ENCODE measurements at places on chromosomes 5 and 9.

DNA sequence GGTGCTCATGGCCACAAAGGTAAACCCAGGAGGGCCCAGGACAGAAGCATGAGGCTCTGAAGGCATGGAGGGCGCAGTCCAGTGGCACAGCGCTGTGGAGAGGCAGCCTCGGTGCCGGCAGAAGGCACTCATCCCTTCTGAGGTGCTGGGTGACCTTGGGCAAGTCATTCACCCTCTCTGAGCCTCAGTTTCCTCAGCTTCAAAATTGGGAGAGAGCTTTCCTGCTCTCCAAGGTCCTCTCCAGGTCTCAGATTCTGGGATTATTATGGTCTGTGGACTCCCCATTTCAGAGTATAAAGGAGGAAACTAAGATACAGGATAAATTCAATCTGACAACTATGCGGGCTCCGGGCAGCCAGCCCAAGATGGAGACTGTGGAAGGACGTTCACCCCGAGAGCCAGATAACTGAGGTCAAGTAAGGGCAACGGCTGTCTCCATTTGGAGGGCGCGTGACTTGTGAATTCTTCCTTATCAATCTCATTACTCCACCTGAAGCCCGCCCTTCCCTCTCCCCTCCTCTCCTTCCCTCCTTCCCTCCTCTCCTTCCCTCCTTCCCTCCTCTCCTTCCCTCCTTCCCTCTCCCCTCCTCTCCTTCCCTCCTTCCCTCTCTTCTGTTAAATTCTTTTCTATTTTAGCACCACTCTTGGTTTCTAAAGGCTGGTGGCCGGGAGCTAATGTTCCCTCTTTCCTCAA, 58.1 kb downstream of the LRSAM1 start:
- DNase-seq, result peak; percentile 64

DNA sequence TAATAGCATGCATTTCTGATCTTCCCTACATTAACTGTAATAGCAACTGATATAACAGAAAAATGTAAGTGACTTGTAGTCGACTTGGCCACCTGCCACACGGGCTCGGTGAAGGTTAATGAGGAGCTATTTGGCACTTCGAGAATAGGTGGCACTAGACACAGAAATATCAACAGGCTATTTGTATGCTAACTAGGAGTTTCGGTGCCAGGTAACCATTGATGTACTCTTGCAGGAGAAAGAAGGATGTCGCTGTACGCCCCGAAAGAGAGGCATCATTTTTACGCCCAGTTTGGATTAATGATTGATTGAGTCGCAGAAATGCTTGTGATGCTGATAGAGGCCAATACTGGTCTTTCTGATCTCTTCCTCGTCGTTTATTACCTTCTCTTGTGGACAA, 516 bp upstream of the DMRT2 start:
- DNase-seq, result no peak

DNA sequence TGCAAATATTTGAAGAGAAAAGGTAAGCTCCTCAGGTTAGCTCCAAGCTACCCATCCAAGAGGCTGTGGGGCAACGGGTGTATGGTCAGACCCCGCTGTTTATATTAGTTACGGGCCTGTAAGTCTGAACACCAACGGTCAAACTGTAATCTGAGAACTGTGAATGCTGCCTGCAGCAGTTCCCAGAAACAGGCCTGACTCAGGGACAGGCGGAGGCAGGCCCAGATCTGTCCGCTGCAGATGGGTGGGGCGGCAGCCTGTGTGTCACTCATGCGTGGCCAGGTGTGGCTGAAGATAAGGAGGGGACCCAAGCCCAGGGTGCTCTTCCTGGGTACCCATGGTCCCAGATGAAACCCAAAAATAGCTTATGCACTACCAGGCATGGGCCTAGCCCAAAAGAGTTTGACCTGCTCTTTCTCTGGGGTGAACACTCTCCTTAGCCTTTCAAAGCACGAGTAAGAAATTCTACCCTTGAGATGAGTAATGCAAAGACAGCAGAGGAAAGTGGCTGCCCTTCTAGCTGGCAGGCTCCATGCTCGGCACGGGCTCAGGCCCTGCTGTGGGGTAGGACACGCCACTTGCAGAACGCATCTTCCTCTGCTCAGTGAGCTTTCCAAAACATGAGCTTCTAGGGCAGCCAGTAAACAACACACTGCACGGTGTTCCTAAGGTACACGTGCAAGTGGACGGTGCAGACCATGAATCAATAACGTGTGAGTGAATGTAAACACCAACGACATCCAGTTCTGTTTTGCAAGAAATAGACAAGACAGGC, 9.1 kb downstream of the UBAC1 start:
- DNase-seq, result no peak

DNA sequence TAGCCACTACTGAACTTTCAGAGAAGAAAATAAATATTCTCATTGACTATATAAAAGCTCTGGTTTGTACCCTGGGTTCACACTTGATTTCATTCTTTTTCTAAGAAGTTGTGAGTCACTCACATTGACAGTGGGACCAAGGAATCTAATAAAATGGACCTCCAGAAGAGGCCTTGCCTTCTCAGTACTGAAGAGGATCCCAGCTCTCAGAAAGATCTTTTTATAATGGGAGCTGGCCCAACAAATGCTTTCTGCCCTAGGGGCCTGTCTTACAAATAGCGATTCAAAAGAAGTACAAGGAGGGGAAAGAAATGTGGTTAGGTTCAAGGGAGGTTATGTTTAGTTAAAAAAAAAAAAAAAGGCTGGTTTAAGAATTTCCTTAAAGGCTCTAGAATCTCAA, 237.9 kb downstream of the ISL1 start:
- no peak for DNase-seq

GRCh38 chr5:111635151-111635902, 121.7 kb downstream of the NREP start:
- no peak for DNase-seq

DNA sequence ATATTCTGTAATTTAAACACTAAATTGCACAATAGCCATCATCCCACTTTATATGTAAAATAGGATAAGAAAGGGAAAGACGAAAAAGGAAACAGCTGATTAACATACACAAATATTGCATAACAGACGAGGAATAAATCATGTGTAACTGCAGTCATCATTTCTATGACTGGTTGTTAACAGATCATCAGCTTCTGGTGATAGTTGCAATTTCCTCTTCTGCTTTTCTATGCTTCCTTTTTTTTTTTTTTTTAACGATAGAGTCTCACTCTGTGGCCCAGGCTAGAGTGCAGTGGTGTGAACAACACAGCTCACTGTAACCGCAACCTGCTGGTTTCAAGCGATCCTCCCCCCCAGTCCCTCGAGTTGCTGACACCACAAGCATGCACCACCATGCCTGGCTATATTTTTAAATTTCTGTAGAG, 22.5 kb upstream of the JAKMIP2 start:
- DNase-seq, result no peak

DNA sequence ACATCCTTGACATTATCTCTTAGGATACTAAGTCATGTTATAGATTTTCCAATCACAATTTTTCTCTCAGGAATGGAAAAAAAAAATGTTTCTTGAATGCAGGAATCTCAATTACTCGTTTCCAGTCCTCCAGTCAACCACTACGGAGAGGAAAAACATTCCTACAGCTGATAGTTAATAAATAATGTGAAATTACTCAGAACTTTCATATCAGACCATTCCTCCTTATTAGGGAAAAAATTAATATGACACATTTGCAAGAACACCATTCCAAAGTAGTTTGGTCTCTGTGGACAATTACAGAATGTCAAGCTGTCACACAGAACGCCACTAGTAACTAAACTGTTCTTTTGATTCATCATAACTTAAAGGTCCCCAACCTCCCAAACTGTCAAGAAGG, 31.5 kb downstream of the MED27 start:
- DNase-seq, result no peak

- no peak for DNase-seq
Observed at GRCh38 chr5:37184748-37185364, 64.3 kb downstream of the CPLANE1 start.

DNA sequence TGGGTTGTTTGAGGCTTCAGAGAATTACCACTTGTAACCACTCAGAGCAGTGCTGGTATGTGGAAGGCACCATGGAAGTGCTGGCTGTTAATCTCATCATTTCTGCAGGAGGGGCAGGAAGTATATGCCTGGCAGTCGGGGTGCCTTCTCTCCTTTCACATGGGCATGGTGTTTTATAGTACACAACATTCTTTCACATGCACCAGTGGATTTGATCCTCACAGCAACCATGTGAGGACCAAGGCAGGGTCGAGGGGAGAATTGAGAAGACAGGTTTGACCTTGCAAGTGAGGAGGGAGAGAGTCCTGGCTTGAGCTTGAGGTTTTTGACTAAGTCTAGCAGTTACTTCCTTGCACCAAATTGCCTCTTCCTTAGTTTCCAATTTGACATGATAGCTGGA, 38.0 kb upstream of the TRPC7 start:
- DNase-seq, result no peak

DNA sequence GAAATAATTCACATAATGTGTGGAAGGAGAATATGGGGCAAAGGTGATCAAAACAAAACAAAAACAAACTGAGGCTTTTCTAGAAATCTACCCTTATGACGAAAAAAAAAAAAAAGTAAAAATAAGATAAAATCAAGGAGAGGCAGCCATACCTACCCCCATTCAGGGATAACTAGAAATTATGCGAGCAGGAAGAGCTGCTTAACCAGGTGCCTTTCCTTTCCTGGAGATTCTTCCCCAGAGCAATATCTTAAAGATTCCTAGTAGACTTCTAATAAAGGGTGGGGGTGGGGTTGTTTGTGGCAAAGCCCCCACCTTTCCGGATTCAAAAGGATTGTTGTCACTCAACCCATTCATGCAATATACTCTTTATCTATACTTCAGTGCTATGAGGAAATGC, 112.0 kb upstream of the IFNK start:
- DNase-seq, result no peak

DNA sequence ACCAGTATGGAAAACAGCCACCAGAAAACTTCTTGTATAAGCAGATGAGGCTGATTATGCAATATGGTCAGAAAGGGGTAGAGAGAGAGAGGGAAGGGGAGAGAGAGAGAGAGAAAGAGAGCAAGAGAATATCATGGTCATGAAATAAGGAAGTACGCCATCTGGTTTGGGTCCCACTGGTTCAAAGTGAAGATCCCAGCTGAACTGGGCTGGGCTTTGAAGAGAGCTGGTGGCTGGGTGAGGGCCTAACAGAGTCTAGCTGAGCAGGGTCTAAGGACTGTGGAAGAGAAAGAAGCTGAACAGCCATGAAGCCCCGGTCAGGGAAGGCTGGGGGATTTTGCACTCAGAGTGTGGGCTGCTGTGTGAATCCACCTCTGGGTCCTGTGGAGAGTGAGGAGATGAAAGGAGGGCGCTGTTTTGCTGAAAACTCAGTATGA, 14.6 kb downstream of the TRIM14 start:
- no peak for DNase-seq

DNA sequence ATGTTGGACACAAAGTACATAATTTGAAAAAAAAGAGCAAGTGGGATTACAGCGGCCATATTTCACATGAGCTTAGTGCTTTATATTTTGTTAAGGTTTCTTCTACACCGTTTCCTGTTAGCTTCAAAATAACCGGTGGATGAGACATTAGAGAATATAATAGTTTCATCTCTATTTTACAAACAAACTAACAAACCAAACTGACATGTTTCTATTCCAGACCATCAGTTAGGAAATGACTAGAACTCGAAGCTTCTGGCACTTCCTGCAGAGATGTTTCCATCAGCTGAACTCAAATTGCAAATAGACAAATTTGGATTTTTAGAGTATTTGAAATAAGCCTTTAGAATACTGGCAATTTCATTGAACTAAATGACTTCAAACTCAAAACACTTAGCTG, 86.5 kb downstream of the MTRR start:
- no peak for DNase-seq

GRCh38 chr5:1315018-1315708, 20.3 kb upstream of the TERT start:
- DNase-seq, result peak; percentile 11

- no peak for DNase-seq
Observed at GRCh38 chr9:130862747-130863146, 27.7 kb downstream of the ABL1 start.

DNA sequence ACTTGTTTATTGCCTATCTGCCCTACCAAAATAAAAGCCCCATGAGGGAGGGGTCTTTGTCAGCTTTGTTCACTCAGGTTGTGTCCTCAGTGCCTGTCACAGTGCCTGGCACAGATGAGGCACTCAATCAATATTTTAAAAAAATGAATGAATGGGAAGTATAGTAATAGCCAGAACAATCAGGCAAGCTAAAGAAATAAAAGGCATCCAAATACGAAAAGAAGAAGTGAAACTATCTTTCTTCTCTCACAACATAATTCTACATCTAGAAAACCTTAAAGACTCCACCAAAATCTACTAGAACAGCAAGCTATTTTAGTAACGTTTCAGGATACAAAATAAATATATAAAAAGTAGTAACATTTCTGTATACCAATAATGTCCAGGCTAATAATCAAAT, 37.8 kb upstream of the C5orf63 start:
- DNase-seq, result no peak

GRCh38 chr9:8643896-8644295, 844.3 kb upstream of the DMAC1 start:
- no peak for DNase-seq
